ENCODE measurements at places on chromosomes 1 and 21.

- DNase-seq: no peak
Measured at GRCh38 chr1:237700181-237700580, 190.5 kb downstream of the ZP4 start.

- DNase-seq: no peak
Measured at GRCh38 chr1:172778456-172779455, 119.9 kb downstream of the FASLG start.

GRCh38 chr1:75643460-75643859 is 32.5 kb upstream of the SLC44A5 start:
- DNase-seq: no peak

DNA sequence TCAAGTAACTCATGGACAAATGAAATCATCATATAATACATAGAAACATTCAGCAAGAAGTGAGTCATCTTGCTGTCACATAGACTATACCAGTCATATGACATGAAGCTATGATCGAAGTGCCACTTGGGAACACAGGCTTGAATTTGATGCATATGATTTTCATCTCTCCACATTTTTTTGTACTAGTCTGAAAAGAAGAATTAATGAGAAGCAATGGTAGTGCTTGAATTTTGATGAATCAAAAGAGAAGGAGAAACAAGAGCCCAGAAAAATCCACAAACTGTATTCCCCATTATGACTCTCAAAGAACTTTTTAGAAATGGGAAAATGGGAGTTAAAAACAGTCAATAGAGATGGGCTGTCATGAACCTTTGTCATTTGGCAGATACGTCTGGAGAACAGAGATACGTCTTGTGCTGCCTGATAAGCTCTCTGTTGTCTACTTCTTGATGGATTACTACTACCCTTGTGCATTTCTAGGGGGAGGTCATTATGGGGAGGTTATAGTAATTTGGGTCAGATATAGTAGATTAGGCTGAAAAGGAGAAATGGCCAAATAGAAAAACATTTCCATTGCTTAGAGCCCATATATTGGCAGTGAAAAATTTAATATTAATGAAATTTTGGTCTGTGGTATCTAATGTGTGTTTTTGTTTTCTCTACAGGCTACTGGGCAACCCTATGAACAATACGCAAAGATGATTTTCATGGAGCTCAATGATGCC is 8.0 kb upstream of the LEPR start:
- DNase-seq: no peak

- DNase-seq: no peak
Measured at GRCh38 chr1:92881391-92881790, 49.6 kb downstream of the RPL5 start.

DNA sequence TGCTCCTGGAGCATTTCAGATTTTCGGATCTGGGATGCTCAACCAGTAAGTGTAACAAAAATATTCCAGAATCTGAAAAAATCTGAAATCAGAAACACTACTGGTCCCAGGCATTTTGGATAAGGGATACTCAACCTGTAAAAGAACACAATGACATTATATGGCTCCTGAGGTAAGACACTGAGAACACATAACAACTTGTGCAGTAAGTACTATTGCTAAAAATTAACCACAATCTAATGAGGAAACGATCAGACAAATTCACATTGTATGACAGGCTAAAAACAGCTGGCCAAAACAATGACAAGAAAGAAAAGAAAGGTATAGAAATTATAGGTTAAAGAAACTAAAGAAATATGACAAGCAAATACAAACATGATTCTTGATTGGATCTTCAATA is 54.9 kb downstream of the LTN1 start:
- DNase-seq: no peak

DNA sequence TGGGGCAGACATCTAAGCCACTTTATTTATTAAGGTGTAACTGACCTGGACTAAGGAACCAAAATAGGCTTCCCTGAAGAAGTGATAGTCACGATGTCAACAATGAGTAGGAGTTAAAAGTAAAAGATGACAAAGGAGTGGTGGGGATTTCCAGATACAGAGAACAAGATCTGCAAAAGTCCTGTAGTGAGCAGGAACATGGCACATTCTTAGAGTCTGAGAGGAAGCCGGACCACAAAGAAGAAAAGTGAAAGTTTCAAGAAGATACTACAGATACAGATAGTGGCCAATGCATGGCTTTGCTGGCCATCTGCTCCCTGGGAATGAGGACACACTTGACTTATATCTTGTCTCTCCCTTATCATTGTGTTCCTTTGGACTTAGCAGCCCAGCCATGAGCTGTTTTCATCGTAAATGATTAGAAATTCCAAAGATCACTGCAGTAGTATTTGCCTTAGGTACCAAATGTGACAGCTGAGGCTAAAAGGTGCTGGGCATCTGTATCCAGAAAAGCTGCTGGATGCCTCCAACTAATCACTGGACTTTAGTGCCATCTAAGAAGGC is 302.4 kb upstream of the NR5A2 start:
- DNase-seq: no peak

DNA sequence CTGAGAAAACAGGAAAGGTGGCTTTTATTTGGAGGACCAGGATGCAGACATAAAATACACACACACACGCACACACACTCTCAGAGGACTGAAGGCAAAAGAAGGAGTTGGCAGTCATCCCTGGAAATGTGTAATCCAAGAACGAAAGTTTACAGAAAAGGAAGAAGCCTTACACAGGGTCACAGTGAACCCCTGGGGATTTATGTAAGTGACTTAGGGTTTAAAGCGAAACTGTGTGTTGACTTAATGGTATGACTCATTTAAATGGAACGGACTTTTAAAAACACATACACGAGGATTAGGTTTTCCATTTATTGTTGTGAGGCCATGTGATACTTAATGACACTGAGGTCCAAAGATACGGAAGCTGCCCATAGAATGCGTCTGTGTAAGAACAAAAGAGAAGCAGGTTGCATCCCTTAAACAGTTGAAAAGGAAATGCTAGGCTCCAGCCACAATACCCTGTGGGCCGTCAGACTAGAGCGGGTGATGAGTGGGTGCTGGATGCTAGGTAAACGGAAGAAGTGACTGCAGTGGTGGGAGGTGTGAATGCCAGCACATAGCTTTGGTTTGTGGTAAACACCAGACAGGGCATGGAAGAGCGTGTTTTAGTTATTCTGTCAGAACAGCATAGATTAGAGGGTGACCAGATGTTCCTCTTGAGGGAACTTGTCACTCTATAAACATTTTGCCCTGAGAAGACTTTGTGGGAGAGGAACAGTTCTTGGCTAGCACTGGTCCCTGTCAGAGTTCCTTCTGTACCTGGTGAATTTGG is 21.6 kb upstream of the BCL10 start:
- DNase-seq: peak; percentile 20

DNA sequence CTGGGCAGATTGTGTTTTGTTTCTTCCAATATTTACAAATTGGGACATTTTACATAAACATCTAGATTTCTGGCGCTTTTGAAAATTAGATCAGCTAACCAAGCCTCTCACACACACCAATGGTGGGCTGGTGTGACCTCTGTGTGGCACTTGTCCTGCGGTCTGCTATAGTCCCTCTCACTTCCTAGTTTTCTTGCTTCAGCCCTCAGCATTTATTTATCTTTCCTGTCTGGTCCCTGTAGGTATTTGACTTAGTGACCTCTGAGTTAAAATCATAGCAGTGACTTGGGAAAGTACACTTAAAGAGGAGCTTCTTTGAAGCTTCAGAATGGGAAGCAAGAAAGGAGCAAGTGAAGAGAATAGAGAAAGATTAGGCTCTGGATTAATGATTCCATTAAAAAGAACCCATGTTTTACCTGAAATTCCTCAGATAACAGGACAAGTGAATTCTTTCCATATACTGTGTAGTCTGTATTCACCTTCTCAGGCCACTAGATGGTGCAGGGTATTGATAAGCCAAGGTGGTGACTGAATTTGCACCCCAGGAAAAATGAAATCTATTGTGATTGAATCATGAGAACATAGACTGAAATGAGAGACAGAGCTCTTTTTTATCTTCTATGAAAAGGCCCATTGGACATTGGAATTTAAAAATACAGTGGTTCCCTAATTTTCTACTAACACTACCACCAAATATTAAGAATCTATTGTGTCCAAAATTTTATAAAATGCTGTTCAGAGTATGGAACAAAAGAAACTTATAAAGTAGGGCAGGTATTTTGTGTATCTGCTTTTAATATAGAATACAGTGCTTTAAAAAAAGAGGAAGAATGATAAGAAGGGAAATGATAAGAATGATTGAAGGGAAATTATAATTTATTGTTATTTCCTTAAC is 7.1 kb upstream of the DIPK1A start:
- no peak for DNase-seq

DNA sequence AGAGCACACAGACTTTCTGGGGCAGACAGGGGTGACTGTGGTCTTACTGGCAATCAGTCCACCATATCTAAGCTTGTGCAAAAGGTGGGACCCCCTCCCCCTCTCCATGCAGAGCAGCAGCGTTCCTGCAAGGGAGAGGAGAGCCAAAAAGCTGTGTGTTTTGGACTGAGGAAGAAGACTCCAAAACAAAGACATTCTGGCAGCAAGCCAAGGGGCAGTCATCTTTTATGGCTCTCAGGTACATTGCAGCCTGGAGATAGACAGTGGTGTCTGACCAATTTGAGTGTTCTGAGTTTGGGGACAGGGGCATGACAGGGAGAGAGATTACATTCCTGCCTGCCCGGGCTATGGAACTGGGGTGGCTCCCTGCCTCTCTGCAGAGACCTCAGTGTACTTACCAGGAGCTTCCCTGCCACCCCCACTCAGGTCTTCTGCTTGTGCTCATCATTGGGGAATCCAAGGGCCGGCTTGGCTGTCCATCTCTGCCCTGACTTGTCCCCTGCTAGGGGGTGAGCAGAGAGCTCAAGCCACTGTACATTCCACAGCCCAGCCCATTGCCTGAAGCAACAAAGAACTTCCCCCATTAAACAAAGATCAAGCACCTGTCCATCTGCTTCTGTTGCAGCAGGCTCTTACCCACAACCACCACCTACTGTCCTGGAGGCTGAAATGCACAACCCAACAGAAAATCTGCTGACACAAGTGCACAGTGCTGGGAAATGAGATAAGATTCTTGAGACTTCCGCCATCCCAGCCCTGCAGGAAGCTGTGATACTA is 131.1 kb downstream of the EVI5 start:
- DNase-seq: no peak
